NCI-H1930 (cell line): ENCODE measurements at places on chromosomes 1 and 21.
A peak's percentile ranks its signal among the peaks of the same experiment; 100 is the strongest.

- no peak for DNase-seq
Observed at GRCh38 chr21:42784896-42785451, 94.4 kb downstream of the WDR4 start.

DNA sequence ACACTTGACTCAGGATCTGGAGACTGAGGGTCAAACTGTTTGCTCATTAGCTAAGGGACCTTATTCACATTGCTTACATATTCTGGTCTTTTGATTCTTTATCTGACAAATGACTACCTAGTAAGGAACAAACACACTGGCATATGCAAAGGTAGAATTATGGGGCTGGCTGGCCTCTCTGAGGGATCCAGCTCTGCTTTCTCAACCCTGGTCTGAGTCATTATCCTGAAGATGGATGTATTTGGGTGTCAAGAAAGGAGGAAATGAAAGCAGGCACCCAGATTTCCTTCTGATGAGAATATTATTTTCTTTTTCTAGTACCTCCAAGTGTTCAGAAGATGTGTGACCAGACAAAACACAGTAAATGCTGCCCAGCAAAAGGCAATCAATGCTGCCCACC is 6.0 kb downstream of the SMCP start:
- DNase-seq: no peak

DNA sequence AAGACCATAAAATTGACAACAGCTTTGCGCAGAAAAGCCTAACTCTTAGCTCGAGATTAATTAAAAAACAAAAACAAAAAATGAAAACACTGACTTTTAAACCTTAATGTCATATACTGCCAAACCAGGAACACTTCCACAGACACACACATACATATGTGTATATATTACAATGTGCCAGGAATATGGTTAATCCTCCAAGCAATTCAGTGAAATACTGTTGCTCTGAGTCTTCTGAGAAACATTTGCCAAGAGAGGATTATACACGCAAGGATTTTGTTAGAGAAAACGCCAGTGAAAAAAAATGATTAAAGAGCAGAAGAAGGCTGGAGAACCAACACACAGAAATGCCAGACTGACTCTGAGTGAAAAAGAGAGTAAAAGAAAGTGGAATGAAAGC is 116.7 kb upstream of the CHRM3 start:
- no peak for DNase-seq

DNA sequence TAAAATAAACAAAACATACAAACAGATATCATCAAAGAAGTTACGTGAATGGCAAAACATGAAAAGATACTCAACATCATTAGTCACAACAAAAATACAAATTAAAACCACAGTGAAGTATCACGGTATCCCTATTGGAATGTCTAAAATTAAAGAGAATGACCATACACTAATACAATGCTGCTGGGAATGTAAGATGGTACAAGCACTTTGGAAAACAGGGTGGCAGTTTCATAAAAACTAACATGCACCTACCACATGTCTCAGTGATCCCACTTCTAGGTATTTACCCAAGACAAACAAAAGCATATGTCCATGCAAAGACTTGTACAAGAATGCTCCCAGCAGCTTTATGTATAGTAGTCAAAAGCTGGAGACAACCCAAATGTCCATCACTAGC is 69.1 kb downstream of the HSF2BP start:
- no peak for DNase-seq

DNA sequence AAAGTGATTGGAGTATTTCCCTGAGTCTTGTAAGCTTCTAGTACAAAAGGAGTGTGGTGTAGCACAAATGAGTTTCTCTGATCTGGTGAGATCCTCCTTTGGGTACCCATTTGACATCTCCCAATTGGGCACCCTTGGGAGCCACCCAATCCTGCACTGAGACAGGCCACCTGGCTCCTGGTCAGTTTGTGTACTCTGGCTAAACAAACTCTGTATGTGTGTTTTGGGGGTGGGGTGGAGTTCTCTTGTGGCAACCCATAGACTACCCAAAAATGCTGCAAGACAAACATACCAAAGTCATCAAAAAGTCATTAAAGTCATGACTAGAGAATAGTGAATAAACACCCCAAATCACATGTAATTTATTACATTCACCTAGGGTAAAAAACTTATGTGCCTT is 8.4 kb upstream of the HIVEP3 start:
- no peak for DNase-seq

GRCh38 chr21:45169001-45169400 is 94.6 kb downstream of the ADARB1 start:
- no peak for DNase-seq

DNA sequence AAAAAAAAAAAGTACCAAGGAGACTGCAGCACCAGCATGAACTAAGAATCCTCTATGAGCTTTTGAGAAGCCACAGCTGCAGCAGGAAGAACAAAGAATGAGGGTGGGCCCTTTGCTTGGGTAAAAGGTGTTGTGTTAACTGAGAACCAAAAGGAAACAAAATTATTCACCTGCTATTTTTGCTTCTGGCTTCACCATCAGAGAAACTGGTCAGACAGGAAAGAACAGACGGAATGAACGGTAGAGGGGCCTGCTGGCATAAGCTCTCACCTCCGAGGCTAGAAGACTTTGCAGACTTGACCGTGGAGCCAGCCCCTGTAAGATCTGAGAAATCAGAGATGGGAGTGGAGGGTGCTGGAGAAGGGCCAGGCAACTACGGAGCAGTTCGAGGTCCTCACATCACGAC is 27.6 kb downstream of the IL10RB start:
- no peak for DNase-seq

DNA sequence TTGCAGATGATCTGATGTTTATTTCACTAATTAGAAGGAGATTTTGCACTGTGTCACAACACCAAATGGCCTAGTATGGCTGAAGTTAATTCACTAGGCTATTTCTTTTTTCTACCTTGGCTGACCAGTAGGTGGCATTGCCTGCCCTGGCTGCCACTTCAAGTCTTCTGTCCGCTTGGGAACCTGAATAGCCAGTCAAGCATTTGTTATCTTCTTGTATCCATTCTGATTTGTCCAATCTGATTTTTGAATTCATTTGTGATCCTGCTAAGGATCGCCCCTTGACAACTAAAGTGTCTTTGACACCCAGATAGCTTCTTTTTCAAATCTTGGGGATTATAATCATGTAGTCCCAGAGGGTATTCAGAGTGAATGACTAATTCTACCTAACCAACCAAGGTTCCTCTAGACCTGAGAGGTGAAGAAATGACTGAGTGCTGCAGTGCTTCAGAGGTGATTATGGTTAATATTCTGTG is 99.4 kb downstream of the GIPC2 start:
- no peak for DNase-seq

DNA sequence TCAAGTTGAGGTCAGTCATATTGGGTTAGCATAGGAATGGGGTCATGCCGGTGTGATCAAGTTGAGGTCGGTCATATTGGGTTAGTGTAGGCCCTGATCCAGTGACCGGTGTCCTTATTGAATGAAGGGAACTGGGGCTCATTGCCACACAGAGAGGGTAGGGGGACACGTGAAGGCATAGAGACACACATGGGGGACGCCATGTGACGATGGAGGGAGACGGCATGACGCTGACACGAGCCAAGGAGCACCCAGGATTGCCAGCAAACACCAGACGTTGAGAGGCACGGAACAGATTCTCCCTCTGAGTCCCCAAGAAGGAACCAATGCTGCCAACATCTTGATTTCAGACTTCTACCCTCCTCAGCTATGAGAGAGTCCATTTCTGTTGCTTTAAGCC is 136.9 kb upstream of the ZBTB40 start:
- DNase-seq: no peak

GRCh38 chr1:66374148-66374547 is 159.8 kb upstream of the SGIP1 start:
- DNase-seq: no peak

DNA sequence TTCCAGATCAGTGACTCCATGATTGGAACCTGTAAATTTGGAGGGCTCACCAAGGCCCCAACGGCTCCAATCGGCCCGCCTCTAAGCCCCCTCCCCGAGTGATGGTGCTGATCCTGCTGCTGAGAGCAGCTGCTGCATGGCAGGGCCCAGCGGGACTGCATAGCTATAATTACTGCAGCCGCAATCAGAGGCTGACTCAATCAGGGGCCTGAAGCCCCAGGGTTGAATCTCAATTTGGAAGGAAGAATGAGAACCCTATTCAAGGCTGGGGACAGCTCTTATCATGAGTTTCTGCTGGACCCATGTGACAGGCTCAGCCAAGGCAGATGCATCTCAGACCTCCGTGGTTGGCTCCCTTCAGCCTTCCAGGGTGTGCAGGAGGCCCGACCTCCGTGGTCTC is 42.8 kb upstream of the MAGOH start:
- DNase-seq: no peak

DNA sequence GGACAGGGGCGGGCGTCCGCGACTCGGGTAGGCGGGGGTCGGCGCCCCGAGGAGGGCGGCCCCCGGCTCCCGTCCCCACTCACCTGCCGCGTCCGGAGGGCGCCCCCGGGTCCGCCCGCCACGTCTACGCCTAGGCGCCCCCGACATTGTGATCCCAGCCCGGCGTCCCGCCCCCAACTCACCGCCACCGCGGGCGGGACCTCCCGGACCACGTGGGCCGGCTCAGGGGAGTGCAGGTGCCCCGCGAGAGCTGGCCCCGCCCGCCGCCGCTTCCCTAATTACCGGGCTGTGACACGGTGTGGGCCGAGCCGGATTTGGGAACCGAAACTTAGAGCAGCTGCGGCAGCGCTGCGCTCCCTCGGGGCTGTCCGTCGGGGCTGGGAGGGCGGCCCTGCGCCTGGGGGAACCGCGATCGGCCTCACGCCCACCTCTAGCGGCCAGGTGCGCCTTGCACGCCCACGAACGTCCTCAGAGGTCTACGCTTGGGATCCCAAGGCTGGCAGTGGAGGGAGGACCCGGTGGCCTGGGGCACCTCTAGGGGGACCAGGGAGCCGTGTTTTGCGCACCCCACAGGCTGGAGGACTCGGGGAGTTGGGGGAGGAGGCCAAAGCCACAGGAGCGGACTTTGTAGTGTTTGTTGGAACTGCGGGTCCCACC is 521 bp upstream of the NADK start:
- DNase-seq: peak; percentile 25

DNA sequence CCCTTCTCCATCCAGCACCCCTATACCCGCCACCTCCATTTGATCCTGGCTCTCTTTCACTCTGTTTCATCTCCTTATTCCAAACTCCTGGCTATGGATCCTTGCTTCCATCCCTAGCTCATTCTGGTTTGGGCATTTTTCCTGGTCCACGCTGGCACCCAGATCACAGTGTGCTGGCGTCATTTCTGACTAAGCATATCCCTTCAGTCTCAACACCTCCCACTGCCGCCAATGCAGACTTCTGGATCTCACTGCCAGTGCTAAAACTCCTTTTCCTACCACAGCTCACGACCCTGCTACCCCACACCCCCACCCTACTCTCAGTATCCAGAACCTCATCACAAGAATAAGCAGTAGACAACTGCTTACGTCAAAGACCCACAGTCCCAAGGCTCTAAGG is 16.3 kb downstream of the SEC16B start:
- DNase-seq: no peak

DNA sequence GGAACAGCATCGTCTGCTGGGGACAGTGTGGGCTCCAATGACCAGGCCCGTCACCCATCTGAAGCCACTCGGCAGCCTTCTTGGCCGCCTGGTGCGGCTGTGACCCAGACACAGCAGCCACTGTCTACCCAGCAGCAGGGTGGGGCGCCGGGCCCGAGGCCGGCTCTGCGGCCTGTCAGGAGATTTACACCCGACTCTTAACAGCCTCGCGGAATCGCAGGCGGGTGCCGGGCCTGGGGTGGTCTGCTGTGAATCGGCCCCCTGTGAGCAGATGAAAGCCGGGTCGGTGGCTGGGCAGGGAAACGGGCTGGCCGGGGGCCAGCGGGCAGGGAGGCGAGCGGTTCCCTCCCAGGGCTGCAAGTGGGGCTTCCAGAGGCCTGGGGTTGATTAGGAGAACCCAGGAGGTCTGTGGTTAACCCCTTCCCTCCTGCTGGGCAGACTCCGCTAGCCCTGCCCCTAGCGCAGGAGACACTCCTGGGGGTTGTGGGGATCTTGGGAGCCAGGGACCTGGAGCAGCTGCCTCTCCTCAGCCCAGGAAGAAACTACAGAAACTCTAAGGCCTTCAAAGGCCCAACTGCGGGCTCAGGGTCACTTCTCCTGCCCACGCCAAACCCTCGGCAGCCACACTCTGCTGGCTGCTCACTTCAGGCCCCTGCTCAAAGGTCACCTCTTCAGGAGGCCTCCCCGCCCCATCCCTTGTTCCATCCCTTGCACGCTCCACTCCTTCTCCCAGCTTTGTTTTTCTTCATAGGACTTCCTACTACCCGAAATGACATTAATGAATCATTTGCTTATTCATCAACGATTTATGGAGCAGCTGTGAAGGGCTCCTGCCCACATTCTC is 15.6 kb downstream of the RUNX3 start:
- no peak for DNase-seq

- DNase-seq: no peak
Observed at GRCh38 chr1:109876617-109877316, 33.9 kb upstream of the CSF1 start.

- DNase-seq: no peak
Observed at GRCh38 chr1:201928266-201928665, 18.1 kb downstream of the LMOD1 start.

DNA sequence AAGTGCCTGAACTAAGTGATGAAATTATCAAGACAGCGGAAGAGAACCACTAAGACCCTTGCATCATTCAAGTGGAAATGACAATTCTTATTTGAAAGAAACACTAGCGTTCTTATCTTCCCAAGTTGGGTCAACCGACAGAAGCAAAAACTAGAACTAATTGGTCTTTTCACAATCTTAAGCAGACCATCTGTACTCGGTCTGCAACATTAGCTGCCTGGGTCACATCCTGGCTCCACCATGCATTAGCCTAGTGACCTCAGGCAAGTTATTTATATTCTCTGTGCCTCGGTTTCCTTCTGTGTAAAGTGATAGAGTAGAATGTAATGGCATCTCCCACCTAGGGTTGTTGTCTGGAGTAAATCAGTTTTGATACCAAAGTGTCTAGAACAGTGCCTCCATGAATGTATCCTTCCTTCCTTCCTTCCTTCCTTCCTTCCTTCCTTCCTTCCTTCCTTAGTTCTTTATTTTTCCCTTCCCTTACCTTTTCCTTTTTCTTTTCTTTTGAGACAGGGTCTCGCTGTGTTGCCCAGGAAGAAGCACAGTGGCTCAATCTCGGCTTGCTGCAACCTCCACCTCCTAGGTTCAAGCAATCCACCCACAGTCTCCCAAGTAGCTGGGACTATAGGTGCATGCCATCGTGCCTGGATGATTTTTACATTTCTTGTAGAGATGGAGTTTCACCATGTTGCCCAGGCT is 6.0 kb downstream of the COLGALT2 start:
- DNase-seq: no peak

DNA sequence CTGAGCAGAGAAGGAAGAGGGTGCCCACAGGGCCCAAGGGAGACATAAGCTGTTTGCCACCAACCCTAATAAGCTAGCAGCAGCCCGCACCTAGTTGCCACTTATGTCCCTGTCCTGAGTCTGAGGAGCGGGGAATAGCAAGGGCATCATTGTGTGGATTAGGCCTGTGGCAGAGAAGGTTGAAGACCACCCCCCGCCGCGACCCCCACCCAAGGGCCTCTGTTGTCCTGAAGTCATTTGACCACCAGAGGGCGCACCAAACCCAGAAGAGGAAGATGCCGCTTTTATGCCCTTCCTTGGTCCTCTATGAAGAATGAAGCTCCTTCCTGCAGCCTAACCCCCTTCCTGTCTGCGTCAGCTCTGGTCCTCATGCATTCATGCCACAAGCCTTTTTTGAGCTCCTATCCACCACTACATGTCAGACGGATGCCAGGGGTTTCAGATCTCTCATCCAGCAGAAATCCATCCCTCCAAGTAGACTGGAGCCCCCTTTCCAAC is 16.6 kb downstream of the RHBG start:
- peak; percentile 71 for DNase-seq
